ENCODE measurements at places on chromosomes 2 and 18.

GRCh38 chr18:13471971-13472628 is 253.5 kb downstream of the LDLRAD4 start:
- no peak for DNase-seq

GRCh38 chr2:236157815-236158498 is 10.2 kb downstream of the GBX2 start:
- DNase-seq, result no peak

GRCh38 chr18:80183273-80184050 is 63.9 kb downstream of the PARD6G start:
- no peak for DNase-seq

GRCh38 chr18:78364388-78364960 is 615.1 kb upstream of the SALL3 start:
- no peak for DNase-seq

- DNase-seq, result no peak
Observed at GRCh38 chr2:226838722-226839121, 2.9 kb downstream of the RHBDD1 start.

DNA sequence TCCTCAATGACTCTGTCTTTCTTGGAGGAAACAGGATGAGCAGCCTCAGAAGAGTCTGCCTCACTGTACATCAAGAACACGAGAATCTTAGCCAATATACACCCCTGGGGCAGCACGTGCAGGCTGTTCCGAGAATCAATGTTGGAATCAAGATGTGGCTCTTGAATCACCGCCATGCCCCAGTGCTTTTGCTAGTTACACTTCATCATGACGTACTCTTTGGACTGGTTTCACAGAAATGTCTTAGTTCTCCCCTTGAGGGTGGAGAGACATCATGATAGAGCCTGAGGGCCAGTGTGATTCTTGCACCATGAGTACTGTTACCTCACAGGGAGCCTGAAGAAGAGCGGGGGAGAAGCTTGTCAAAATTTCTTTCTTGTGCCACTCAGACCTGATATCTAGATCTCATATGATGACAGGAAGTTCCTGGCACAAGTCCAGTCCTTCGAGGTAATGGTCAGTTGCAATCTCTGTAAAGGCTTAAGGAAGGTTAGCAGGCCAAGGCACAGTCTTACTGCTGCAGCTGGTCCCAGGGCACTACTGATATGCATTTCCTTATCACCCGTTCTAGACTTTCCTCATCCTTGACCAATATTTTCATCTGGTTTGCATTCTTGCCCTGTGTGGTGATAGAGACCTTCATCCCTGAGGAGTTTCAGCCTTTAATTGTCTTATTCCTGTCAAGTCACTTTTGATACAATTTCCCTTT is 28.2 kb upstream of the STAT4 start:
- no peak for DNase-seq

- no peak for DNase-seq
Observed at GRCh38 chr2:83944191-83944590, 514.9 kb downstream of the SUCLG1 start.

DNA sequence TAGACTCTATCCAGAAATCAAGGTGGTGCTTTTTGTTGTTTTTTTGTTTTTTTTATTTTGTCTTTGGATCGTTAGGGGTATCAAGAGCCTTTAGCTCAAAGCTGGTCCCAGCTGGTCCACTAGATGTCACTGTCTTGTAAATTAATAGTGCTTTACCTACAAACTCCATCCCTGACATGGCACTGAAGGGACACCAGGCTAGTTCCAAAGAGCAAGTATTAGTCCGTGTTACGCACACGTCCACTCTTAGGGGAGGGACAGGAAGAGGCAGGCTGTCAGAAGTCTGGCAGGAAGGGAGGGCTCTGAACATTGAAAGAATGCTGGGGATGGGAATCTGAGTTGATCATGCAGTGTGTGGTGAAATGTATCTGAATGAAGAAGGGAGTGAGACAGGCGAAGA is 85.9 kb upstream of the CCBE1 start:
- no peak for DNase-seq

GRCh38 chr18:74546751-74547530 is 12.6 kb downstream of the CNDP1 start:
- no peak for DNase-seq

DNA sequence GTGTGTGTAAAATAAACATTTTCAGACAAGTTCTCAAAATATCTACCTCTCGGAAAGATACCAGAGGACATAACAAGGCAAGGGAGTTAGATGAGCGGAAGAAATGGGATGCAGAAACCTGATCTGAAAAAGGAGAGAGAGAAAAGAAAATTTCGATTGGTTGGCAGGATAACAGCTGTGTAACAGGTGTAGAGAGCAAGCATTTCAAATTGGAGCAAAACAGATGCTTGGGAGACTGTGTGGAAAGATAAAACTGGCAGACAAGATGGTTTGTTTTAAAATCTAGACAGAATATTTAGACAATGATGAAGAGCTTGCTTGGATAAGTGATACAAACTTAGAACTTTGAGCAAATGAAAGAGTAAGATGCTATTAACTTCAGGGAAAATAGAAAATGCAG is 20.2 kb downstream of the CHST9 start:
- DNase-seq, result no peak

- no peak for DNase-seq
Observed at GRCh38 chr2:224208007-224208406, 168.9 kb upstream of the SERPINE2 start.

DNA sequence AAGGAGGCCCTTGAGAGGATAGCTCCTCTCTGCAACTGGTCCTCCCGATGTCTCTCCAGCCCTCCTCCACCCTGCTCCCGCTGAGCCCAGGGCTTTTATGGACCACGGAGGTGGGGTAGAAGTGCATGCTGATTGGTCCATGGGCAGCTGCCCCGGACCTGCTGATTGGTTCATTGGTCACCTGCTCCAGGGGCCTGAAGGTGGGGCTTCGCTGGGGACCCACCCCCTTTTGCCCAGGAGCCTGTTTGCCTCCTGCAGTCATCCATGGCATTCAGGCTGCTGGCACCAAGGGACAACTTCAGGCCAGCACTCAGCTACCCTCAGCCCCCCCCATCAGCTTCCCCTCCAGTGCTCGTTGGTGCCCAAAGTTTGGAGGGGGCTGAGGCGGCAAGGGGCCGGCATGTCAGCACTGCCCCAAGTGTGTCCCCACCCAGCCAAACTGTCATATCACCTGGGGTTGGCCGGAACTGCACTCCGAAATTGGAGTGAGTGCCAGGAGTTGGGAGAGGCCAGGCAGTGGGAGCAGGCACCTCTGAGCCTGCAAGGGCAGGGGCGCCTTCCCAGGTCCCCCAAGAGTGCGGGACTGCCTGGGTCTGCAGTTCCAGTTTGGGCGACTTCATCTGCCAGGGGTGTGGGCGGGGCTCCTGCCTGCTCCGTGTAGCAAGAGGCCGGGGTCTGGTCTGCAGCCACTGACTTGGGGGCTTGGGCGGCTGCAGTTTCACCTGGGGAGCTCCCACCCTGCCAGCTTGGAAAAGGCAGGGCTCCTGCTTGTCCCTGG is 288.9 kb downstream of the RDH14 start:
- no peak for DNase-seq

DNA sequence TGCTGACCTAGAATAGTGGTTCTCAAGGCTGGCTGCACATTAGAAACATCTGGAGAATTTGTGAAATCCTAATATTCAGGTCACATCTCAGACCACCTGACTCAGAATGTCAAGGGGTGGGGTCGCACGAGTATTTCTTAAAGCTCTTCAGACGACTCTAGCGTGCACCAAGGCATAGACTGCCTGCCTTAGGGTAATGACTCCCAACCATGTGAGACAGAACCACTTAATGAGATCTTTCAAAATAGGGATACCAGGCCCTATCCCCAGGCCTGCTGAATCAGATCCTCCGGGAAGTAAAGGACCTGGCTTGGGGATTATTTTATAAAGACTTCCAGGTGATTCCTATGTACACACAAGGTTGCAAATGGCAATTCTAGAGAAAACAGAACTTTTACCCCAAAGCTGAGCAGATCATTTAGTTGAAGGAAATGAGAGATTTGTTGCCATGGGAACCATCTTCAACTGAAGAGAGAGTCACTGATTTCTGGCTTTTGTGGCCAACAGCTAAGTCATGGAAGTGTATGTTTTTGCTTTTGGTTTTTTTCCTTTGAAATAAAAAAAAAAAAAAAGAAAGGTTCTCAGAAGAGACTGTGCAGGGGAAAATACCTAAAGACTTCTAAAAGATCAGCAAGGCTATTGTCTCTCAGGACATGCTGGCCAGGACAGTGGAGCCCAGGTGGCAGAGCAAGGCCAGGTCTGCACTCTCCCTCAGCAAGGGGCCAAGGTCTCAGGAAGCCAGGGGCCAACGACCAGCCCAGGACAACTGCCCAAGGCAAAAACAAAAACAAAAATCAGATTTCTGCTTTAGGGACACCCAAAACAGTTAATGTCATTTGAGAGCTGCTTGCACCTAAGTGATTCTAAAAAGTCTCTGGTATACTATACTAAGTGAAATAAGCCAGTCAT is 15.3 kb upstream of the LOXHD1 start:
- DNase-seq, result no peak

- no peak for DNase-seq
Observed at GRCh38 chr2:232520489-232520888, 301 bp downstream of the PRSS56 start.

- no peak for DNase-seq
Observed at GRCh38 chr2:22897428-22897827, 487.6 kb upstream of the KLHL29 start.

DNA sequence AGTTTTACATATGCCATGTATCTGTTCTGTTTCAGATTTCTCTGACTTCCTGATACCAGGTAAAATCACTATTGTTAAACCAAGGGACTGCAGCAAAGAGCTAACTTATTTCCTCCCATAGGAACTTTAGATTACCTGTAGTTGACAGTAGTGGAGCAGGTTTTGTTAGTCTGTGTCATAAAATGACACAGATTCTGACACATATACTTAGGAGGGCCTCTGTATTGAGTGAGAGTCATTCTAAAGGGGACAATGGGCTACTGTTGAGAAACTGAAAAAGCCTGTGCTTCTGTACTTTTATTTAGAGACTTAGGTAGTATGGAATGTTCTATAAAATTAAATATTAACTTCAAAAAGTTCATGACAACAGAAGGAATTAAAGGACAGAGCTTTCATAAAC is 48.2 kb downstream of the KCMF1 start:
- DNase-seq, result no peak

DNA sequence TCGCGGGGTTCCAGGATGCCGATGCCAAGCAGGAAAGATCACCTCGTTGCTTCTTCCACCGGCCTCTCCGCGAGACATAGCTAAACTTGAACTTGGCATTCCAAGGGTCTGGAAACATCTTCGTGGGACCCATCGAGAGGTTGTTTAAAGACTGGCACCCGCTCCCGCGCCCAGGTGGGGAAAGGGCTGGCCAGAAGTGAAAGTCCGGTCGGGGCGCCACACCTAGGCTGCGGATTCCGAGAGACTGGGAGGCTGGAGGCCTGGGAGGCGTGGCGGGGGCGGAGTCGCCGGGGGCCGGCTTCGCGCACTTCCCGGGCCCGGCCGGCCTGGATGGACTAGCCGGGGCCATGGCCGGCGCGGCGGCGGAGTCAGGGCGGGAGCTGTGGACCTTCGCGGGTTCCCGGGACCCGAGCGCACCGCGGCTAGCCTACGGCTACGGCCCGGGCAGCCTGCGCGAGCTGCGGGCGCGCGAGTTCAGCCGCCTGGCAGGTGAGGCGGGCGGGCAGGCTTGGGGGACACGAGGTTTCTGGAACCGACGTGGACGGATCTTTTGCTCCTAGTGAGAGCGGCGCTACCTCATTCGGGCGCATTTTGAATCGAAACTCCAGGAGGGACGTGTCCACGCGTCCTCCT is at the start of gene MOCOS:
Gene MOCOS, plus strand, starts transcription at position 305 of the 633 bp plus-strand sequence. Its CDS starts 43 bp downstream, at position 348.
- DNase-seq, result no peak

DNA sequence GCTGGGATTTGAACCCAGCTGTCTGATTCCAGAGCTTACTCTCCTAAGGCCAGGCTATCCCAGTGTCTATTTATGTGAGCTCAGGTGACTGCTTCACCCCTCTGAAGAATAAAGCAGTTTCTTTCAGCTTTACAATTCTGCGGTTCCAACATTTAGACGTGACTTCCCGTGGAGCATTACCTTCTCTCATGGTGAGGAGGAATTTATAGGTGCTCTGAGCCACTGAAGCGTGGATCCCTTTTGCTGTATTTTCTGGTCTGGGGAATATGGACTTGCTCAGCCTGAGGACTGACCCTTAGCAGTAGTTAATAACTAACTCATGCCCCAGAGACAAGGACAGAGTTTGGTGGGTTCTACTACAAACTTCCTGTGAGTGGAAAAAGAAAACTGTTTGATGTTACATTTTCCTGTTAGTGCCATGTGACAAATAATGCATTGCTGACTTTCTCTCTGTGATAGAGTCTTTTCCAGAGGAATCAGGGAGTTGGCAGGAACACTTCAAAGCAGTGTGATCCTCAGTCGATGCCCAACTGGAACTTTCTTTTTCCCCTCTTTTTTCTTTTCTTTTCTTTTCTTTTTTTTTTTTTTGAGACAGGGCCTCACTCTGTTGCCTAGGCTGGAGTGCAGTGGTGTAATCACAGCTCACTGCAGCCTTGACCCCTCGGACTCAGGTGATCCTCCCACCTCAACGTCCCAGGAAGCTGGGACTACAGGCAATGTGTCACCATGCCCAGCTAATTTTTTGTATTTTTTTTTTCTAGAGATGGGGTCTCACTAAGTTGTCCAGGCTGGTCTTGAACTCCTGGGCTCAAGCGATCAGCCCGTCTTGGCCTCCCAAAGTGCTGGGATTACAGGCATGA is 21.9 kb downstream of the CASP10 start:
- DNase-seq, result no peak

GRCh38 chr2:130872741-130873125 is 36.0 kb downstream of the ARHGEF4 start:
- DNase-seq, result no peak

DNA sequence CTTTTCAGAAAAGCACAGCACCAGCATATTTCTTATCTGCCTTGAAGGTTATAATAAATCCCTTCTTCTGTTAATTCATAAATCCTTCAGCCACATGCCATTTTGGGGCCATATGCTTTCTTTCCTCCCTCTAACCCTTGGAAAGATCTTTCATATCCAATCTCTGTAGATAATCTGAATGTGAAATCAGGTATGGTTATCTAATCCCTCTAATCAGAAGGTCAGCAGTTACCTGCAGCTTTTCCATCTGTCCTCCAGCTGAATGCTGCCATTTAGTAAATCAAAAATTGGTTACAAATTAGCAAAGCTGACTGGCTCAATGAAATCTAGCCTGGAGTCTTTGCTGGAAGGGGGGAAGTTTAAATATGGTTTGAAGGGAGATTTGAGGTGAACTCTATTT is 230.5 kb downstream of the PIK3C3 start:
- no peak for DNase-seq

Data from NCI-H1048 (cell line).